Calu3 (cell line): ENCODE measurements at places on chromosomes 4 and X.

DNA sequence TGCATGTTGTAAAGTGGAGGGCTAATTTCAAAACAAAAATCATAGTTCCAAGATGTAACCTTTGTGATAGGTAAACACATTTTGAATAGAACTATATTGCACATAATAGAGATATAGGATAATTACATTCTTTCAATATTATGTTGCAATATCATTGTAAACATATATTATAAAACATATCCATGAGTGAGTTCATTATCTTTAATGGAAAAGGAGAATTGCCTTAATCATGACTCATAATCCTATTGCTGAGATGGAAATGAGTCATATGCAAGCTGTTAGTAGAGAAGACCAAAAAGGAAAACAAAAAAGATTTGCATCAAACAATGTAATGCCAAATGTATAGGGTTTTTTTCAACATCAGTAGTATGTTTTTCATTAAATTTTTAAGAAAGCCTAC, 73.7 kb upstream of the WDR44 start:
- no peak overlapping the region for H3K27ac ChIP-seq
- no peak for DNase-seq
- no peaks in the 10 kb centered on the region for H3K27me3 ChIP-seq
- H3K4me1 ChIP-seq = no peaks in the 10 kb centered on the region

- no peak overlapping the region for H3K4me3 ChIP-seq
- H3K27ac ChIP-seq = no peak overlapping the region
- no peaks in the 10 kb centered on the region for H3K27me3 ChIP-seq
Measured at GRCh38 chr4:1402516-1403091, 3.6 kb downstream of the NKX1-1 start.

DNA sequence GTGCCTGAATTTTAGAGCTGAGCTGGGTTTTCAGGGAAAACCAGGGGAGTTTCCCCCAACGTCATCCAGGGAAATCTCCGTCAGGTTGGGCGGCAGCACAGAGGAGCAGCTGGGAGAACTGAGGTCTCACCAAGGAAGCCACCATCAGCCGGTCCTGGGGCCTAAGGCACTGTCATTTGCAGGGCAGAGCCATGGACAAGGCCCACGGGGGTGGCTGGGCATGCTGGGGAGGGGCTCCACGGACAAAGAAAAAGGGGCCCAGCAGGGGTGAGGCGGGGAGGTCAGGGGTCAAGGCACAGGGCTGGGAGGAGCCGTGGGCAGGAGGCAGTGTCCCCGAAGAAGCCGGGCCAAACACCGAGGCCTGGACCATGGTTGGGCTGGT, 109.8 kb downstream of the HMX1 start:
- H3K4me1 ChIP-seq = no peaks in the 10 kb centered on the region
- no peaks in the 10 kb centered on the region for H3K27me3 ChIP-seq
- H3K36me3 ChIP-seq = no peaks in the 10 kb centered on the region
- no peak overlapping the region for H3K27ac ChIP-seq
- no peak for DNase-seq

DNA sequence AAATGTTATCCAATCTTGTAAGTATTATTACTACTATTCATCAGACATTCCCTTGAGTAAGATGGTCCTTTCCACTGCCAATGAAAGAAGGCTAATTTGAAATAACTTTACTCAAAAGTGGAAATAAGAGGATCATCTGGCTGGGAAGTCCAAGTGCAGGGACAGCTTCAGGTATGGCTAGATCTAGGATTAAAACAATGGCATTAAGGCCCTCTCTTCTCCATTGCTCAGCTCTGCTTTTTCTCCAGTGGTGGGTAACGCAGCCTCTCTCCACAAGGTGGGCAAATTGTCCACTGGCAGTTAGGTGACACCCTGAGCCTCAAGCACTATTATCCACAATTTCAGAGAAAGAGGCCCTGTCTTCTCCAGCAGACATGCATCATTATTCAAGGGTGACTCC, 66.7 kb upstream of the PGM2 start:
- no peaks in the 10 kb centered on the region for H3K4me1 ChIP-seq
- DNase-seq = no peak
- no peak overlapping the region for H3K27ac ChIP-seq

DNA sequence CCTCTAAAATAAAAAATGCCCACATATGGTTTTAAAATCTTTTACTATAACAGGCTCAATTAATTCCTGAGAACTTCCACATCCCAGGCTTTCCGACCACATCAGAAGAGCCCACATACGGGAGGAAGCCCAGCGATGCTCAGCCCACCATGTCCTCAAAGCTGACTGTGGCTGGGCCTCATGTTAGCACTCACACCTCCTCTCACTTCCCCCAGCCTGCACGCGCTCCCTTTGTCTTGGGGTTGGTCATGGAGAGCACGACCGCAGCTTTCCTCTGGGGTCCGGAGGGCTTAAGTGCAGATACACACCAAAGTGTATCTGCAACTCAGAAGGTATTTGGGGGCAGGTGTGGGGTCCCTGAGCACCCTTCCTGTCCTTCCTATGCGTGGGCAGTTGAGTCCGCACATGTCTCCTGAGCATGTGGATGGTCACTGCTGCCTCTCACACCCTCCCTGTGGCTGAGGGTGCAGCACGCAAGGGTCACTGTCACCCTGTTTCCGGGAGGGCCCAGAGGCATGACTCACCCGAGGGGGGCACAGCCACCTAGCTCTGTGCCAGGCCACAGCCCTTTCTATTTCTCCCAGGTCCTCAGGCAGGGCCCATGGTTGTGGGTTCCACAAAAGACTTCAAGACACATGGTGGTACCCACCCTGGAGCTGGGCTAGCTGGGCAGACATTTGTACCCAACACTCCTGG, 21.2 kb downstream of the WDR1 start:
- H3K4me1 ChIP-seq = peaks cover 12% of the 10 kb centered on the region
- peaks cover 32% of the 10 kb centered on the region for H3K36me3 ChIP-seq
- H3K4me3 ChIP-seq = no peak overlapping the region
- no peaks in the 10 kb centered on the region for H3K27me3 ChIP-seq
- no peak overlapping the region for H3K27ac ChIP-seq

DNA sequence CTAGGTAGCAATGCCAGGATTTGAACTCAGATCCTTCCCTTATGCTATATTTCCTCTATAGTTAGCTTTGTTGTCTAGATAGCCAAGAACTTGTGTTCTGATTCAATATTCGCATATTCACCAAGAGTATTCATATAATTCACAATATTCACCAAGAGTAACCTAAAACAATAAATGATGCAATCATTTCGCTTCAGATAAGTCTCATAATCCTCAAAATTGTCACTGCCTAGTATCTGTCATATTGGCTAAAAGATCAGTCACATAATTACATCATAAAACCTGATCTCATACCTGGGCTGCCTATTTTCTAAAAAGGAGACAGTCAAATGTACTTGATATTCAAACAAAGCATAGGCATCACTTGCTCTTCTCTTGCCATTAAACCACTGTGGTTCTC, 199.7 kb upstream of the CPEB2 start:
- H3K4me1 ChIP-seq = no peaks in the 10 kb centered on the region
- no peaks in the 10 kb centered on the region for H3K36me3 ChIP-seq
- no peaks in the 10 kb centered on the region for H3K27me3 ChIP-seq

DNA sequence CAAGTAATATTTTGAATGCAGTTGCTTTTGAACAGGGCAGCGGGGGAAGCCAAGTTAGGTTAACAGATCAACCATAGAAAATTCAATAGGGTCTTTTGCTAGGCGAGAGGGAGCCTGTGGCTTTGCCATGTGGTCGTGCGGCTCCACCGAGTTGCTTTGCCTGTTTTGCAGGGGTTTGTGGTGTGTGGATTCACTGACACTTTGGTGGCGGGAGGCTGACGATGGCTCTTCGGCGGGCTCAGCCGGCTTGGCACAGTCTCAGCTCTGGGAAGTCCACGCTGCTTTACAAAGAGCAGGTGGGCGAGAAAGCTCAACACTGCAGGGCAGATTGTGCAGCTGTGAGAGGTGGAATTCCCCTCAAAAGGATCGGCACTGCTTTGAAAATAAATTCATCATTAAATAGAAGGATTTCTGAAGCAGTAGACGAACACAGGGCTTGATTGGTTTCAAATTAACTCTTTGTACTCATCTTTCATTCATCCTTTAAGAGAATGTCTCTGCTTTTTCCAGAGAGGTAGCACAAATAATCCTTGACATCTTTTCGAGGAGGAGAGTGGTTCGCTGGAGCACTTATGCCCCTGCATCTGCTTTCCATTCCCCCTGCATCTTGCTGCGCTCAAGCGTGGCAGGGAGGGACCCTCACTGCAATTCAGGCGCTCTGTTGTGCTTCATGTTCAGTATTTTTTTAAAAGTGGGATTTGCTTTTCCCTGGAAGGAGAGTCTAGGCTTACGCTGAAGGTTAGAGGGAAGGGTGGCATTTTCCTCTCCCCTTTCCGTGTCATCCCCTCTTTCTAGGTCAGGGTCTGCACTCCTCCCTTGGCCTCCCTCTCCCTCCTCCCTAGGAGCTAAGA, 201.8 kb upstream of the LEF1 start:
- peaks cover 38% of the 10 kb centered on the region for H3K27me3 ChIP-seq
- no peak overlapping the region for H3K27ac ChIP-seq
- no peak overlapping the region for H3K4me3 ChIP-seq
- H3K4me1 ChIP-seq = no peaks in the 10 kb centered on the region

DNA sequence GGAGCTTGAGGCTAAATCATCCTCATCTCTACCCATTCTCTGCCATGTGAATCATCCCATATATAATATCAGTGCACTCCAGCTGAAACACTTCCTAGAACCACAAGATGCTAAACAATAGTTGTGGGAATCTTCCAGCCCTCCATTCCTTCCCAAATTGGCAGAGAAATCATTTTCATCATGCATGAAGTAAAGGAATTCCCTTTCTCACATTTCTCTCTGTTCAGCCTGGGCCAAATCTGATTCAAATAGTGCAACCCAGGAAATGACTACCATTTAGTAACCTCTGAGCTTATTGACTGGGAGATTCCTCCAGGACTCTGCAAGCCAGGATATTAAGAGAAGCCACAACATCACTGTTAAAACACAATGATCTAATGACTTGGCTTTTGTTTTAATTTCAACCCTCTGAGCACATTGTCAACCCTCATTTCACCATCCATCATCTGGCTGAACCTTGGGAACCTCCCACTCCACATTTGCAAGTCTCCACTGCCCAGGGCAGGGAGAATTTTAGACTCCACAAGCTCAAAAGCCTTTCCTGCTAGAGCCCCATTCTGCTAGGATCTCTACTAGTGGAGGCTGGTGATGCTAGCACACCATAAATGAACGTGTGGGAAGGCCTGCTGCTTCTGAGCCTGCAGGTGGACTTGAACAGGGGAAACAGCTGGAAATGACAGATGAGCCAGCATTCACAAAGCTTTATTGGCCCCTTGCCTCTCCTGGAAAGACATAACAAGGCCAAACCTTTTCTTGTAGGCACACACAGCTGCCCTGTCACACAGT, 133.9 kb downstream of the TET2 start:
- no peaks in the 10 kb centered on the region for H3K4me1 ChIP-seq
- no peak overlapping the region for H3K27ac ChIP-seq
- DNase-seq = no peak
- H3K4me3 ChIP-seq = no peak overlapping the region
- H3K27me3 ChIP-seq = no peaks in the 10 kb centered on the region

GRCh38 chr4:85783483-85783882, 308.5 kb downstream of the ARHGAP24 start:
- no peak for DNase-seq
- no peak overlapping the region for H3K27ac ChIP-seq
- peaks cover 29% of the 10 kb centered on the region for H3K4me1 ChIP-seq
- H3K4me3 ChIP-seq = no peak overlapping the region
- H3K27me3 ChIP-seq = no peaks in the 10 kb centered on the region
- no peaks in the 10 kb centered on the region for H3K36me3 ChIP-seq
